ENCODE measurements at places on chromosomes 3 and 15.

DNA sequence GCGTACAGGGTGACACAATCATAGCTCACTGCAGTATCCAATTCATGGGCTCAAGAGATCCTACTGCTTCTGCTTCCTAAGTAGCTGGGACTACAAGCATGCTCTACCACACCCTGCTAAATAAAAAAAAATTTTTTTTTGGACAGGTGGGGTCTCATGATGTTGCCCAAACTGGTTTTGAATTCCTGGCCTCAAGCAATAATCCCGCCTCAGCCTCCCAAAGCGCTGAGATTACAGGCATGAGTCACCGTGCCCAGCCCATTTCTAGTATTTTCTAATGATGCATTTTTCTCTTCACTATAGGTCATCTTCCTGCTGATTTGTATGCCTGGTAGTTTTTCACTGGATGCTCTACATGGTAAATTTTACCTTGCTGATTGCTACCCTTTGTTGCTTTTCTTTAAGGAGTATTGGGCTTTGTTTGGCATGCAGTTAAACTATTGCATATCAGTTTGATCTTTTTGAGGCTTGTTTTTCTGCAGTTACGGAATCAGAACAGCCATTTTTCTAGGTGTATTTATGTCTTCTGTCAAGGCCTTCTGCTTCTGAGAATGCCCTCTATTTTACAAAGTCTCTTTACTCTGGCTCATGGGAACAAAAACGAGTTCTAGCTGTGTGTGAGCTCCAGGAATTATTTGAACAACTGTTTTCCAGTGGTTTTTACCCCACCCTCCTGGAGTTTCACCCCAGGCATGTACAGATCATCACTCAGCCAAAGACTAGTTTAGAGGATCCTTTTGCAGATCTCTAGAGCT is 14.2 kb upstream of the NPTN start:
- no peak for DNase-seq

GRCh38 chr3:196210673-196211556 is at the start of gene ZDHHC19:
Gene ZDHHC19 (minus strand): TSS chr3:196211400. CDS start chr3:196211315, 85 bp downstream.
- no peak for DNase-seq

- no peak for DNase-seq
Measured at GRCh38 chr15:97817276-97817890, 143.1 kb upstream of the ARRDC4 start.

DNA sequence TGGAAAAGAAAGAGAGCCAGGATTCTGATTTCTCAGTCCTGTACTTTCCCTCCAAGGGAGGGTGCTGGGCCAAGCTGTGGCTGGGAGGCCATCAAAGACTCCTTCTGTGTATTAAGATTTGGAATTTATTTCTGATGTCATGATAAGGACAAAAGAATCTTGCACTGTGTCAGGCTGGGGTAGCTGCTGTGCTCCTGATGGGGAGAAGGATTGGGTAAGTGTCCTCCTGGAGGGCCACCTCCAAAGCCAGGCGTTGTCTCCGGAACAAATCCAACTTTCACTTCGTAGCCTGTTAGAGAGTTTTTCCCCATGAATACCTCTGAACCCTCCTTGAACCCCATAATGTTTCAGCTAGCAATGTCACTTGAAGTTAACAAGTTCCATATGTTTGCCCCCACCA is 29.9 kb downstream of the CLDN11 start:
- DNase-seq: no peak

GRCh38 chr3:62562017-62562416 is 188.7 kb upstream of the FEZF2 start:
- DNase-seq: no peak

GRCh38 chr3:156728267-156728985 is 54.0 kb downstream of the TIPARP start:
- DNase-seq: no peak

- no peak for DNase-seq
Measured at GRCh38 chr3:194673761-194674160, 1.8 kb upstream of the LSG1 start.

GRCh38 chr15:81945014-81945615 is 100.7 kb downstream of the MEX3B start:
- DNase-seq: no peak

DNA sequence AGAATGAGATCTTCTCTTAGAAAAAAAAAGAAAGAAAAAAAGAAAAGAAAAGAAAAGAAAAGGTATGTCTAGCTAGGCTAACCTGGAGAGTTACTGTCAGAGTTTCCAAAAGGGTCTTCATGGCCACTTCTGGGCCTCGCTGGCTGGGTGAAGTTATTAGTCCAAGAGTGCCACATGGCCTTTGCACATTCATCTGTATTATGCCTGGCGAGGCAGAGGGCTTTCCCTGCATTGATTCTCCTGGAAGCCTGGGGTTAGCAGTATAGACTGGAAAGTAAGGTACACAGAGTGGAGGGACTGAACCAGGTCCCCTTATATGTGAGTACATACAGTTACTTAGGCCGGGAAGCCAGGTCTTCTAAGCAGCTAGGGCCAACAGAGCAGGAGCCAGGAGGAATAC is 54.8 kb upstream of the CGNL1 start:
- DNase-seq: no peak

GRCh38 chr3:8733332-8734094 is at the start of gene CAV3:
Gene CAV3 (plus strand): TSS chr3:8733802. CDS start chr3:8733877, 75 bp downstream.
- DNase-seq: no peak

DNA sequence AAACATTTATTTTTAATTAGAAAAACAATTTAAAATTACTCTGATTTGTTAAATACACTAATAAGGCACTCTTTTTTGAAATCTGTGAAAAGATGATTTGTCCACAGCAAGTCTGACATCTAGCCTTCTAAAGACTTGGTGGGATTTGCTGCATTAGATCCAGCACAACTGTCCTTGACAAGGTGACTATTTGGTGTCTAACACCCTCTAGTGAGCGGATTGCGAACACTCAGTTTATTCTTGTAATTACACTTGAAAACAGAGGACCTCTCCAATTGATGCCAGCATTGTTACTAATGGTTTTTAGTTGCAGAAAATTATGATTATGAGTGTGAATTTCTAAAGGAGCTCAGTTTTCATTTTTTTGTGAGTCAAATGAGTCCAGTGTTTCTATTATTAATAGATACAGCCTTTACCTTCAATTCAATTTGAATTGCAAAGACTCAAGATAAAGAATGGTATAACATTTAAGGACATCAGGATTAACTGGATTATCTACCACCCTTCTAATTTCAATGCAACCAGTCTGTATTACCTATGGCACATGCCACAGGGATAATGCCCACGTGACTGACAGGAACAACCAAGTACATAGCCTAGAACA is 29.7 kb upstream of the STRIT1 start:
- DNase-seq: no peak

DNA sequence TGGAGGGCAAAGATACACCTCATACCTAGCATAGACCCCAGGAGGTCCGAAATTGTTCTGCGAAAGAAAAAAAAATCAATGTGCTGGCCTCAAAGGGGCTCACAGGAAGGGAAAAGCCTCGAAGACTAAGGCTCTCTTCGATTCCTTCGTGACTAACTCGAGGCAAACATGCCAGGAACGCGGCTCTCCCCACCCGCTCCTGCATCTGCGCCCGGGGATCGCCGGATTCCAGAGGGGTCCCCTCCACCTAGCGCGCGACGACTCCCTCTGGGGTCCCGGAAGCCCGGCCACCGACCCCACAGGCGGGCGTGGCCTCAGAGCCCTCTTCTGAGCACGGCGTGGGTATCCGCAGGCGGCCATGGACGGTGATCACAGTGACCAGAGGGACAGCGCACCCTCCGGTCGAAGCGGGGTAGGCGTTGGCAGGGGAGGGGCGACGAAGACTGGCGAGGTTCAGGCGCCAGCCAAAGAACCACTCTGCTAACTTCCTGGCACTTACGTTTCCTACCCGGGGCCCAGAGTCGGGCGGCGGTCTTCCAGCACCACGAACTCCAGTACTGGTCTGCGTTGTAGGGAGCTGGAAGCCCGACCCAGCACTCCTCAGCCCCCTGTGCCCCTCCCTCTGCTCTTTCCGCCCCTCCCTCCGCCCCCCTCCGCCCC is 515 bp upstream of the EIF3J start:
- DNase-seq: no peak

GRCh38 chr15:79702621-79703020 is 194.2 kb downstream of the MTHFS start:
- DNase-seq: no peak

DNA sequence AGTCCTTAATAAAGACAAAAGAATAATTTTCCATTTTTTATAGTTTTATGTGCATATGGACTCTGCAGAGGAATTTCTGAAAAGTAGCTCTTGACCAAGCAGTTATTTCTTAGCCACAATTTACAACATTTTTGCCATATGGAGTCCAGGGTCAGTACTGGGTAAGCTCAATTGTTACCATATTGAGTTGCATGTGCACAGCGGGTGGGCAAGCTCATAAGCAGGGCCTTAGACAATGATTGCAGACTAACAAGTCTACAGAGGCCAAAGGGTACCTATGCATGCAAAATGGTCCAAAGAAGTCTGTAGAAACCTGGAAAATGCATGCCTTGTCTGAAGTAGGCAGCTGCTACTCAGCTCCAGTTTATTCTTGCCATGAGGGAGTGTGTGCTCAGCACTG is 19.0 kb upstream of the ARHGEF26 start:
- no peak for DNase-seq
